ENCODE measurements at places on chromosomes 4 and X.

GRCh38 chrX:66410806-66411205 is 228.1 kb downstream of the EDA2R start:
- no peak for DNase-seq

DNA sequence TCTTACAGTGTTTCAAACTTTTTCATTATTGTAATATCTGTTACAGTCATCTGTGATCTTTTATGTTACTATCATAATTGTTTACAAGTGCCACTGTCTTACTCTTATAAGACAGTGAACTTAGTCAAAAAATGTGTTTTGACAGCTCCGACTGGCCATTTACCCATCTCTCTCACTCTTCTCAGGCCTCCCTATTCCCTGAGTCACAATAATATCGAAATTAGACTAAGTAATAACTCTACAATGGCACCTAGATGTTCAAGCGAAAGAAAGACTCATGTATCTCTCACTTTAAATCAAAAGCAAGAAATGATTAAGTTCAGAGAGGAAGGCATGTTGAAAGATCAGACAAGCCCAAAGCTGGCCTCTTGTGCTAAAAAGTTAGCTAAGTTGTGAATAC is 184.2 kb downstream of the CDS1 start:
- DNase-seq, result no peak

DNA sequence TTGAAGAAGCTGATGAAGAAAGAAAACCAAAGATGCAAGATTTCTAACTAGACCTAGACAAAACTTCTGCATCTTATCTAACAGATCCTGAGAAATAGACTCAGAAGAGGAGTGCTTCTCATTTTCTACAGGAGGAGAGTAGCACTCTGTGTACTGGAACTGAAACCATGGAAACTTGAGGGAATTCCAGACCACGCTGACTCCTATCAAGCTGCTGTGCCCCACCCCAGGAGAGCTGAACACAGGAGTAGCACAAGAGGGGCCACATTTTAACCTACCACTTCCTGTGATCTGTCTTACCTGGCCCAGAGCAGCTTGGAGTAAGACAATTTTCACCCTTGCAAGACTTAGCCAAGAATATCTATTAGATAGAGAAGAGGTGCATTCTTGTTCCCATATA is 248.9 kb downstream of the SCFD2 start:
- DNase-seq, result no peak

GRCh38 chrX:40326186-40326965 is 228.6 kb upstream of the BCOR start:
- no peak for DNase-seq

GRCh38 chr4:13903061-13903460 is 275.5 kb upstream of the BOD1L1 start:
- DNase-seq, result no peak

DNA sequence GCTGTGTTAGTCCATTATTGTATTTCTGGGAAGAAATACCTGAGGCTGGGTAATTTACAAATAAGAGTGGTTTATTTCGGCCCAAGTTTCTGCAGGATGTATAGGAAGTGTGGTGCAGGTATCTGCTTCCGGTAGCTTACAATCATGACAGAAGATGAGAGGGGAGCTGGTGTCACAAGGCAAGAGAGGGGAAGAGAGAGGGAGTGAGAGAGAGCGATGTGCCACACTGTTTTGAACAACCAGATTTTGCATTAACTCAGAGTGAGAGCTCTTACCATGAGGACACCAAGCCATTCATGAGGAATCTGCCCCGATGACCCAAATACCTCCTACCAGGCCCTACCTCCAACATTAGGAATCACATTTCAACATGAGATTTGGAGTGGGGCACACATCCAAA is 627.6 kb upstream of the FRG1 start:
- no peak for DNase-seq

DNA sequence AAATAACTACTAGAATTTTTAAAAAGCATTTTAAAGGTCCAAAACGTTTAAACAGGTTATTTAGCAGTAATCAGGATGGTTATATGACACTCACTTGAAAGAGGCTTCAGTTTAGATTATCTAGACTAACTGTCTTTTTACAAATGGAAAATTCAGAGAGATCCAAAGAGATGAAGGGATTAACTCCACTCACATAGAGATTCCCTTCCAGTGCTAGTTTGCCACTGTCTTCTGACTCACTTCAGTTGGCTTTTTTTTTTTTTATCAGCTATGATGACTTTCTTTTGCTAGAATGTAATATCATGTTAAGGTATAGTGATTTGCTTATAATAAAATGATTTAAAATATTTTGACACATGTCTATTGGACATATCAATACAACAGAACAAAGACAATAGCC is 43.8 kb downstream of the GALNT7 start:
- DNase-seq, result no peak

GRCh38 chr4:175946472-175947116 is 119.0 kb upstream of the WDR17 start:
- DNase-seq, result no peak

GRCh38 chr4:112451831-112452230 is 64.1 kb downstream of the NEUROG2 start:
- DNase-seq, result no peak

Measured in NCI-H1417 treated with DMSO at 0.1 percent for 48 hours (cell line).